NCI-H187 (cell line): ENCODE measurements at places on chromosomes 7 and 10.

DNA sequence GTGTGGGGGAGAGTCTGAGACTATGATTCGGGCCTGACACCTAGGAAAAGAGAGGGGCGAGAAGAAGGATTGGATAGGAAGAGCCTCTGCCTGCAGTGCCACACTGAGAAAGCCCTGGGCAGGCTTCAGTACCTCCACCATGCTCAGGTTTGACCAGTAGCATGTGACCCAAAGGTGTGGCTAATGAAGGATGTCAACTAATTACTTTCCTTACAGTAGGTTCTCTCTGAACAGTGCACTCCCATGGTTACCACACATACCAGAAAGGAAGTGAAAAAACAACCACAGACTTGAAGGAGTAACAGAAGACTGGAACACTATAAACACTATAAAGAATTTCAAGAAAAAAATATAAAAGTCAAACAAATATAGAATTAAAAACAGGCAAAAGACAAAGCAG is 46.2 kb downstream of the SEM1 start:
- no peak for DNase-seq

- no peak for DNase-seq
These were observed 56.8 kb upstream of the LANCL2 start for GRCh38 chr7:55308186-55308929.

- DNase-seq, result no peak
These were observed 252.6 kb upstream of the IGFBP3 start for GRCh38 chr7:46173476-46174195.

- DNase-seq, result no peak
These were observed 3.1 kb upstream of the ADAP1 start for GRCh38 chr7:957418-958220.

- no peak for DNase-seq
These were observed 112.5 kb upstream of the UNC5B start for GRCh38 chr10:71099731-71100361.

DNA sequence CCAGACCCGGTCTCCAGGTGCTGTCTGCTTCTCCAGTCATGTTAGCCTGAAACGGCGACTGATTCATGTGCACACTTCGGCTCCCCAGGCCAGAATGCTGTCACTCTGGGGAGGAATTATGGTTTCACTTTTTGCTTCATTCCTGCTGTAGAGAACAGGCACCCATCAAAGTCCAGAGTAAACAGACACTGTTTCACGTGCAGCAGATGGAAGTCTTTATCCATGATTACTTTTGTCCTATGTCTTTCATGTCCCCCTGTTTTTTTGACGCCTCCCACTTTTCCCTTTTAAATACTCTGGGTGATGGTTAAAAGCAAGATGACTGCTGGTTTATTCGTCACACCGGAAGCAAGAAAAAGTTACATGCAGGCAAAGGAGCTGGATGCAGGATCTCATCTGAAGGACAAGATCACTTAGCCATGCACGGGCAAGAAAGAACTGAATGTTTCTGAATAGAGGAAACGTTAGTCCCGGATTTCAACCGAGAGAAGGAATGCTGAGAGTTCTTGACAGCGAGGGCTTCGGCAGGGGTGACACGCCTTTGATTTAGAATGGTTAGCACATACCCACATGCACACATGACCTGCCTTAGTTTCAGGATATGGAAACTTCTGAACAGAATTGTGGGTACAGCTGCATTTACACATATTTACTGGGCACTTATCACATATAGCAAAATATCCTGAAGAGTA is 250.0 kb upstream of the KLF6 start:
- DNase-seq, result no peak
